Activated T-helper 1 cell treated with anti-CD3 and anti-CD28 coated beads, Interleukin-2, amount 50 U/mL, for 16 hours (primary cell): ENCODE measurements at places on chromosomes 12 and 14.
A peak's percentile ranks its signal among the peaks of the same experiment; 100 is the strongest.

DNA sequence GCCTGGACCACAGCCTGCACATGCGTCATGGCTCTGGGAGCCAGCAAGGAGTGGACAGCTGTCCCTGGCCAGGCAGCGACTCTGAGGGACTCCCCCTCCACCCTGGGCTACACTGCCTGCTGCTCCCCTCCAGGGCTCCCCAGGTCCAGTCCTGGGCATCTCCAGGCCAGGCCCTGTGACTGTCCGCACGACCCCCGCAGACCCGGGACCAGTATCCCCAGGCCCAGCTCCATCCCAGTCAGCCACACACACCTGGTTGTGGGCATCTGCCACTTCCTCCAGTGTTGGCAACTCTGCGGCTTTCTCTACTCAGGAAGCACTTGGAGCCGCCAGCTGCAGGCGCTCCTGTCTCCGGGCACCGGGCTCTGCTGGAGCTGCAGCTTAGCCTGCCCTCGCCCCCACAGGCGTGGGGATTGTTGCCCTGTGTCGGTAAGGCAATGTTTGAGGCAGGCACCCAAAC, 2.4 kb downstream of the ULK1 start:
- DNase-seq, result no peak

DNA sequence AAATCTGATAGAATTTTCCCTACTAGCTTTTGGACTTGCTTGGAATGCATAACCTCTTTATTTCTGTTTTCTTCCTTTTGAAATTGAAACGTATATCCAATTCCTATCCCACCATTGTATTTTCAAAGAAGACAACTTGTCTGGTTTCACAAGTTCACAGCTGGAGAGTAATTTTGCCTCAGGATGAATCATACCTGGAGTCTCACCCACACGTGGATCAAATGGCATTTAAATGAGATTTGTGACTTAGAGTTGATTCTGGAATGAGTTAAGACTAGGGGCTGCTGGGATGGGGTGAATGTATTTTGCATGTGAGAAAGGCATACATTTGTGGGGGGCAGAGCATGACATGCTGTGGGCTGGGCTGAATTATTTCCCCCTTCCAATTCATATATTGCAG, 516.5 kb upstream of the MGAT4C start:
- DNase-seq, result no peak

DNA sequence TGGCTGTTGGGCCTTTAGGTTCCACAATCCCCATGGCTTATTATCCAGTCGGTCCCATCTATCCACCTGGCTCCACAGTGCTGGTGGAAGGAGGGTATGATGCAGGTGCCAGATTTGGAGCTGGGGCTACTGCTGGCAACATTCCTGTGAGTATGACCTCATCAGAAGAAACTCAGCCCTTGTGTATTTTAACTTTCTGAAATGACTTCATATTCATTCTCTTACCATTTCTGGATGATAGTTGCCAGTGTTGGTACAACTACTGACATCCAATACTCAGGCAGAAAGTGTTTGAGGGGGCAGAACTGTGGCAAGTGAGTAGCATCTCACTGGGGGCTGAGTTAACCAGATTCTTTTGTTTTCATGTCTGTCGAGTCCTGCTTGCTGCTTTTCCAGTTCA, 2.3 kb downstream of the DAZAP2 start:
- no peak for DNase-seq

GRCh38 chr14:103630364-103631108, 1.5 kb downstream of the KLC1 start:
- DNase-seq, result no peak

- DNase-seq, result no peak
Measured at GRCh38 chr14:104869669-104870367, 4.8 kb downstream of the CEP170B start.

GRCh38 chr14:93764211-93764659, 24.1 kb downstream of the PRIMA1 start:
- DNase-seq, result no peak

- DNase-seq, result peak; percentile 63
Measured at GRCh38 chr14:105944632-105945610, 418.5 kb downstream of the TMEM121 start.

DNA sequence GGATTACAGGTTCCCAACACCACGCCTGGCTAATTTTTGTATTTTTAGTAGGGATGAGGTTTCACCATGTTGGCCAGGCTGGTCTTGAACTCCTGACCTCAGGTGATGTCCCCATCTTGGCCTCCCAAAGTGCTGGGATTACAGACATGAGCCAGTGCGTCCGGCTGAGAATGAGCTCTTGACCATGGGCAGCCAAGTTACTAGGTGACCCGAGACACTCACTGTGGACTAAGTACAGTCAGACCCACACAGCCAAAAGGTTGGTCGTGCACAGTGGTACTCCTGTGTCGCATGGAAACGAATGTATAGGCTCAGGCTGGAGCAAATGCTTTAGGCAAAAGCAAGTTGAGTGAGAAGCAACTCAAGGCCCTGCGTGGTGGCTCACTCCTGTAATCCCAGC, 21.0 kb downstream of the DLK1 start:
- no peak for DNase-seq

DNA sequence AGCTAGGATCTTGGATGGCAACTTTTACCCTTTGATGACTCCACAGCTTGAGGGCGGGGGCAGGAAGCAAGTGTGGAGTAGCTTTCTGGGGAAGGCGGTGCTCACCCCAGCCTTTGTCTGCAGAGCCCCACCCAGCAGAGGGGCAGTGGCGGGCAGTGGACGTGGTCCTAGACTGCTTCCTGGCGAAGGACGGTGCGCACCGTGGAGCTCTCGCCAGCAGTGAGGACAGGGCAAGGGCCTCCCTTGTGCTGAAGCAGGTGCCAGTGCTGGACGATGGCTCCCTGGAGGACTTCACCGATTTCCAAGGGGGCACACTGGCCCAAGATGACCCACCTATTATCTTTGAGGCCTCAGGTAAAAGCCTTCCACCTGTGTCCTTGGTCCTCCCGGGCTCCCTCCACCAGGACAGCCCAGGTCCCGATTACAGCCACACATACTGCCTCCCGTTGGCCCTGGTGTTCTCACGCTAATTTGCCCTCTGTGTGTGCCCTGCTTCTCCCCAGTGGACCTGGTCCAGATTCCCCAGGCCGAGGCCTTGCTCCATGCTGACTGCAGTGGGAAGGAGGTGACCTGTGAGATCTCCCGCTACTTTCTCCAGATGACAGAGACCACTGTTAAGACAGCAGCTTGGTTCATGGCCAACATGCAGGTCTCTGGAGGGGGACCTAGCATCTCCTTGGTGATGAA, 1.2 kb downstream of the TAPBPL start:
- DNase-seq, result no peak

GRCh38 chr12:25959071-25959961, 834 bp downstream of the RASSF8 start:
- no peak for DNase-seq

GRCh38 chr14:21748869-21749303, 75.3 kb upstream of the OR4E1 start:
- peak; percentile 8 for DNase-seq

DNA sequence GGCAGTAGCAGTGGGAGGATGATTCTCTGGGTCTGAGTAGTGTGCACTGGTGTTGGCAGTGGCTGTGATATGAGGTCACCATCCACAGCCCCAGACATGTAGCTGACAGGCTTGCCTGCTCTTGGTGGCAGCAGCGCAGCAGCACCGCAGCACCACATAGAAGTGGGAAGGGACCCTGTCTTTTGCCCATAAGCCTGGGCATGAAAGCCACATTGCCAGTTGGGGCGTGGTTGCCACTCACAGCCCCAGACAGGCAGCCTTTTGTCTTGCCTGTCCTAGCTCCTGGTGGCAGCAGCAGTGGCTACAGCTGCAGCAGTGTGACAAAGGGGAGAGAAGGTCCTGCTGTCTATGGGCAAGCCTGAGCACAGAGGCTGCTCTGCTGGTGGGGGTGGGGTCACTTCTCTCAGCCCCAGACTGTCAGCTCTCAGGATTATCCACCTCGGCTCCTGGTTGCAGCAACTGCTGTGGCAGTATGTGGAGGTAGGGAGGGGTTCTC, 71.5 kb downstream of the BRMS1L start:
- no peak for DNase-seq

- DNase-seq, result no peak
Measured at GRCh38 chr14:100442036-100442435, 118.9 kb downstream of the SLC25A47 start.

DNA sequence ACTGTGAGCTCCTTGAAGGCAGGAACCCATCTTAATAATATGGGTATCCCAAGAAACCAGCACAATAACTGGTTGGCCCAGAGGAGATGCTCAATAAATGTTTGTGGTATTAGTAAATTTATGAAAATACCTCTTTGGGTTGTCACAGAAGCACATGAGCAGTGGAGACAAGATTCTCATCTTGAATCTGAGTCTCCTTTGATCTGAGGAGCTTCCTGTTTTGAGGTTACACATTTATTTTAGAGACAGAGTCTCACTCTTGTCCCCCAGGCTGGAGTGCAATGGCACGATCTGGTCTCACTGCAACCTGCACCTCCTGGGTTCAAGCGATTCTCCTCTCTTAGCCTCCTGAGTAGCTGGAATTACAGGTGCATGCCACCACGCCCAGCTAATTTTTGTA, 247.4 kb downstream of the NRXN3 start:
- no peak for DNase-seq

DNA sequence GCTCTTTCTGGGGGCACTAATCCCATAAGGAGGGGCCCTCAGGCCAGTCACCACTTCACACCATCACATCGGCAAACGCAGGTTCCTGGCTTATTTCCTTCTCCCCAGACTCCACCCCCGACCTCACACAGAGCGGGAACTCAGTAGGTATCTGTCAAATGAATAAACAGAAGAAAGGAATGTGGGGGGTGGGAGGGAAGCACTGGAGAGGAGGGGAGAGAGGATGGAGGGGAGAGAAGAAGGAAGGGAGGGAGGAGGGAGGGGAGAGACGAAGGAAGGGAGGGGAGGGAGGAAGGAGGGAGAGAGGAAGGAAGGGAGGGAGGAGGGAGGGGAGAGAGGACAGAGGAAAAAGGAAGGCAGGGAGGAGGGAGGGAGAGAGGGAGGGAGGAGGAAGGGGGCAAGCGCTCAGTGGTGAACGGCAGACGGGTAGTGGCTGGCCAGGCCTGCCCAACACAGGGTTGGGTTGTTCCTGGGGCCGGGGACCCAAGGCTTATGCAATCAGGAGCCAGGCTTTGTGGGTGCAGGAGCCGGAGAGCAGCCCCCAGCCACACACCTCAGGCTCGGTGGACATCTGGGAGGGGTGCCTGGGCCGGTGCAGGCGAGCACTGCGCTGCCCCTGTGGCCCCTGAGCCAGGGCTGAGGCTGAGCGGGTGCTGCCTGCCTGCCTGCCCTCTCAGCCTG, 52.6 kb upstream of the FBRSL1 start:
- no peak for DNase-seq

DNA sequence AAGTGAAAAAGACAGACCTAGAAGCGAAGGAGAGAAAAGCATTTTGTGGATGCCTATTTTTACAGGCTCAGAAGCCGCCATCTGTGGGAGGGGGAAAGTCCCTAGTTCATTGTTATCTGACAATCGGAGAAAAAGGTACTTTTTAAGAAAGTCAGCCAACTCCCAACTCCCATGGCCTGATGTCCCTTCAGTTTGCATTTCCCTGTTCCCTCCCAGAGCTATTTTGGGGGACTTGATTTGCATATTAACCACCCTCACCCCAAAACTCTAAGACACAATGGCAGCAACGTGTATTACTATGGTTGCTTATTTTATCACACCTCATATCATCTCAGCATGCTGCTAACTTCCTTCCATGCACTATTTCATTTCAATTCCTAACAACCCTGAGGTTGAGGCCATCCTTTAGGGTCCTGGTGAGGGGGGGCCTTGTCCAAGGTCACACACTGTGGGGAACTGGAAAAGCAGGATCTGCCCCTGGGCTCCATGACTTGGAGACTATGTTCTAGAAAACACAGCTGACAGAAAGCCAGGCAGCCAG, 18.7 kb downstream of the HVCN1 start:
- DNase-seq, result no peak

DNA sequence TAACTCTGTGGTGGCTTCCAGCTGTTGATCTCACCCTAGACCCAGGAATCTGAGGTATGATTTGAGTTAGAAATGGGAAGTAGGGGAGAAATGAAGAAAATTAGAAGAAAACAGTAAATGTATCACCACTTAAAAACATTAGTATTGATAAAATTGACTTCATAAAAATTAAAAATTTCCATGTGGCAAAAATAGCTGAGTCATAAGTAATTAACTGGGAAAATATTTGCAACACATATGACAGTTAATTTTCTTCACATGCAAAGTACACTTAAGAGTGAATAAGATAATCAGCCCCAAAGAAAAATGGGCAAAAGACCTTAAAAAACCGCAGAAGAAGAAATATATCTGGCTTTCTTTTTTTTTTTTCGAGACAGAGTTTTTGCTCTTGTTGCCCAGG, 25.5 kb upstream of the ADIPOR2 start:
- DNase-seq, result no peak

- no peak for DNase-seq
Measured at GRCh38 chr14:100436745-100437406, 113.7 kb downstream of the SLC25A47 start.

DNA sequence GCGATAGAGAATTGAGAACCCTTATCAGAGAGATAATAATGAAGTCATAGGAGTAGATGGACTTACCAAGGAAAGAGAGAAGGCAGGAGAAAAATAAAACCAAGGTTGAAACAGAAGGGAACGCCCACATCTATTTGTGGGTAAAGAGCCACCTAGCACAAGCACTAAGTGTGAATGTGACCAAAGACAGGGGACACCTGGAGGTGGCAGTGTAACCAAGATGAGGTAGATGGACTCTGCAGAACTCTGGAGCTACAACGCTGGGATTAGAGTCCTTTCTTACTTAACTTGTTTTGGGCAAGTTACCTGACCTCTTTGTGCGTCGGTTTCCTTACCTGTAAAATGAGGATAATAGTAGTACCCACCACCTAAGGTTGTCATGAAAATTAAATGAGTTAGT, 101.9 kb downstream of the SLC5A8 start:
- no peak for DNase-seq

GRCh38 chr14:66649498-66649897, 141.6 kb downstream of the GPHN start:
- no peak for DNase-seq

DNA sequence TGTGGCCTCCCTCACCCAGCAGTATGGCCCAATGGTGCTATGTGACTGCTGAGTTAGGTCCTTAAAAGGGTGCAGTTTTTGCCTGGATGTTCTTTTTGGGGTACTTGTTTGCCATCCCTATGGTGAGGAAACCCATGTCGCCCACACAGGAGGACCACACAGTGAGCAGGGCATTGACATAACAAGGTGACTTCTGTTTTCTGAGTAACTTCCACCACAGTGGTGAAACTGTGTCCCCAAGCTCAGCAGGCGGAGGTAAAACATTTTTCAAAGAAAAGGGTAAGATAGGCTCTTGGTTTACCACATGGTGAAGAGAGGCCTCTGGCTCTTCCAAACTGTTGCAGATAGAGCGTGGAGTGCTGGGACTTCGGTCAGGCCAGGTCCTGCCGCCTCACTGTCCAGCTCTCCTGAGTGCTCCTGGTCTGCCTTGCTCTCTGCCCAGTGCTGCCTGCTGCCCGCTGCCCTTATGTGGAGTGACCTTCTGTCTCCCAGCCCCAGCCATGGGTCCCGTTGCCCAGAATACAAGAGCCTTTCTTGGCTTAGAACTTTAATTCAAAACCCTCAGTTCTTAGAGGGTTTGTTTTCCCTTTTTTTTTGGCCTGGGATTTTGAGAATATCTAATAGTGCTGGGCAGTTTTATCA, 54.0 kb downstream of the TRAF3 start:
- DNase-seq, result no peak

GRCh38 chr14:34372786-34373185, 89.3 kb downstream of the SPTSSA start:
- DNase-seq, result no peak
